Activated gamma-delta T cell treated with Interleukin-2 at 50 U/mL for 16 hours (primary cell): ENCODE measurements at places on chromosomes 3 and 15.
A peak's percentile ranks its signal among the peaks of the same experiment; 100 is the strongest.

DNA sequence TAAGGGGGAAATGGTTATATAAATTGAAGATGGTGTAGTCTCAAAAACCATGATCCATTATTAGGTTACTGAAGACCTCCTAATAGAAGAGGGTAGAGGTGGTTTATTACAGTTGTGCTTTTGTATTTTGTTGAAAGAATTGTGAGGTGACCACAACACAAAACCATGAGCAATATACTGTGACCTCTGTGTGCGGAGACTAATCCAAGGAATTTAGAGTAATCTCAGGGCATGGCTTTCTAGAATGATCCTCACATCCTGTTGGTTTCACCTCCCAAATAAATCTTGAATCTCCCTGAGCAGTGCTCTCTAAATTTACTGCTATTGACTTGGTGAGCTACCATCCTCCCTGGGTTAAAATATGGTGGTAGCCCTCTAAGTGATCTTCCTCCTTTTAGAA is 52.3 kb downstream of the PTPRG start:
- no peak for DNase-seq

DNA sequence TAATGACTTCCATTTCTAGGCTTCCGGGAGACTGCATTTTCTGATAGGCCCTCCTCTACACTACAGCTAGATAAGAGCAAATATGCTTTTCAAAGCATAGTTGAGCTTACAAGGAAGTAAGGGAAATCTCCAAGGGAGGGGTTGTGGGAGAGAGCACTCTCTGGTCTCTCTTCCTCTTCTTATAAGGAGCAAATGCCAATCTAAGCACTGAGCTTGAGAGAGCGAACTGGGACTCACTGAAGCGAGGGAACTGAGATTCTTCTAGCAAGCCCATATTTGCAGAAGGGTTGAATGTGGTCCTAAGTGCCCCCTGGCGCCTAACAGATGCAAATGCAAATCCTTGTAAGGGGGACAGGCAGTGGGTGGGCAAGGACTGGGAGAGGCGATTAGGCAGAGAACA is 164.8 kb downstream of the ERC2 start:
- no peak for DNase-seq

DNA sequence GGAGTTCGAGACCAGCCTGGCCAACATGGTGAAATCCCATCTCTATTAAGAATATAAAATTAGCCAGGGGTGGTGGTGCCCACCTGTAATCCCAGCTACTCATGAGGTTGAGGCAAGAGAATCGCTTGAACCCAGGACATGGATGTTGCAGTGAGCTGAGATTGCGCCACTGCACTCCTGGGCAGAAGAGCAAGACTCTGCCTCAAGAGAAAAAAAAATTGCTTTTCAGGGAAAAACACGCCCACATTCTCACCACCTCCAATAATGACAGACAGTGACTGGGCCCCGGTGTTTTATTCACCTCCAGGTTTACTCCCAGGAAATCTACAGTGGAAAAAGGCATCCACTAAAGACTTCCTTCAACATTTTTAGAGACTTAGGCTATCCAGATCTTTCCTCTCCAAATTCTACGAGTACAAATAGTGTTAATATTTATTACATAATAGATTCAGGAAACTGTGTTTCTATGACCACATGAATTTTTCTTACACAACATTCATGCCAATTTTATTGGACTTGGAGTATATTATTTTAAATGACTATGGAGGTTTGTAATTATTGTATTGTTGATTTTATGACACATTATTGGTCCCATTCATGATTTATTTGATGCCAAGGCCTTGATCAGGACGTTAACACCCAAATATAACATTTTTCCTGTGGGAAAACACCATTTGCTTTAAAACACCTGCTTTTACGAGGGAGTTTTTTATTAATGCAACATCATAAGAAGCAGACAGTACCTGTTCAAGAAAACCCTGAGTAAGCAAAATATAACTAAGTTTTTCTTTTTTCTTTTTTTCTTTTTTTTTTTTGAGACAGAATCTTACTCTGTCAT is 26.6 kb downstream of the IGF2BP2 start:
- DNase-seq = no peak

- DNase-seq = no peak
These were observed 438 bp downstream of the SHOX2 start for GRCh38 chr3:158105710-158106253.

DNA sequence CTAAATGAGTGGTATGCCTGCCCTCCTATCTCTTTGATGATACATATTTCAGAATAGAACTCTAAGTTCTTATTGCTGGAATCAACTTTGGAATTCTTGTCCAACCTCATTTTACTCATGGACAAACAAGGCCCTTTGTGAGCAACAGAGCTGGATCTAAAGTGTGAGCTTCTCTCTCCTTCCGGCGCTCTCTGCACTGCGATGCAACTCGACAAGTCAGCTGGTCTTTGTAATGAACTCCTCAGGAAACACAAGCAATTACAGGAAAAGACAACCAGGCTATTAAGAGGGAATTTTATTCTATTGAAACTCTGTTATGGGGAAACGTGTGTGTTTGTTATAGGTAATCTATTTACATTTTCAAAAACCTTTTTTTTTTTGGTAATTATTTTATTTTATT is 20.3 kb upstream of the NRROS start:
- DNase-seq = no peak

DNA sequence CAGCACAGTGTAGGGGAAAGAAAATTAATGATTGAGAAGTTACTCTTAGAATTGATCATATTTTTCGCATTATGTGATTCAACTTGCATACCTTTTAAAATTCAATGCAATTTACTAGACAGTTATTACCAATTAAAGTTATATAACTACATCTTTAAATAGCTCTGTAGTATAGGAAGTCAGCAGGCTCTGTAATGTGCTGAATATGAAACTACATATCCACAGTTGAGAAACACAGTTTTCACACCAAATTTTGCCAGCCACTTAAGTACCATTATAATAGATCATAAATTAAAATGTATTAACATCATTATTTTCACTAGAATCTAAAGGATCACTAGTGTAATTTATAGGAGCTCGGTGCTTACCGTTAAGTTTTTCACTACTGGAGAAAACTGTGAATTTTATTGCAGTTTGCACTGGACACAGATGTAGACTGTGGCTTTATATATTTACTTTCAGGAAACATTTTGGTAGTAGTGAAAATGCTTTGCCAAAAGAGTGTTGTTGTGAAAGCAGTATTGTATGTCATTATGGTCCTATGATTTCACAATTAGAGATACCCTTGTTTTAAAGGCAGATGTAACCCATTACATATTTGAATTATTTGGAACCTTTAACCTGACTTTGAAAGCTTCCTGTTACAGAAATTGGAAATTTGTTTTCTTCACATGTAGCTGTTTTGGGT is 113.6 kb downstream of the PLCL2 start:
- DNase-seq = no peak

DNA sequence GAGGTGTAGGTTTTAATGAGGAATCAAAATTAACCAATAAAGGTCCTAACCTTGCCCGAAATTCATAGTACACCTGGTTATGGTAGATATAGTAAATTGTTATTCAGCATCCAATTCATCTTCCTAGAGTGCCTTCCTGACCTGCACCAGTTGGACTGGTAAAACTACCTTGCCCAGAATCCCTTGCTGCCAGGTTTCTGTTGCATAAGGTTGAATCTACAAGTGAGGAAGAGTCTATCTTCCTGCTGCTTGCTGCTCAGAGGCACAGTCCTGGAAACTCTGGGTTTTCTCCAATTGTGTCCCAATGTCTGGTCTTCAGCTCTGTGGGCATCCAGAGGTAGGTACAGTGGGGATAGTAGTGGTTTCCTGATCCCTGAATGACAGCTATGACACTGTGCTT is 17.3 kb downstream of the CCDC54 start:
- DNase-seq = no peak

DNA sequence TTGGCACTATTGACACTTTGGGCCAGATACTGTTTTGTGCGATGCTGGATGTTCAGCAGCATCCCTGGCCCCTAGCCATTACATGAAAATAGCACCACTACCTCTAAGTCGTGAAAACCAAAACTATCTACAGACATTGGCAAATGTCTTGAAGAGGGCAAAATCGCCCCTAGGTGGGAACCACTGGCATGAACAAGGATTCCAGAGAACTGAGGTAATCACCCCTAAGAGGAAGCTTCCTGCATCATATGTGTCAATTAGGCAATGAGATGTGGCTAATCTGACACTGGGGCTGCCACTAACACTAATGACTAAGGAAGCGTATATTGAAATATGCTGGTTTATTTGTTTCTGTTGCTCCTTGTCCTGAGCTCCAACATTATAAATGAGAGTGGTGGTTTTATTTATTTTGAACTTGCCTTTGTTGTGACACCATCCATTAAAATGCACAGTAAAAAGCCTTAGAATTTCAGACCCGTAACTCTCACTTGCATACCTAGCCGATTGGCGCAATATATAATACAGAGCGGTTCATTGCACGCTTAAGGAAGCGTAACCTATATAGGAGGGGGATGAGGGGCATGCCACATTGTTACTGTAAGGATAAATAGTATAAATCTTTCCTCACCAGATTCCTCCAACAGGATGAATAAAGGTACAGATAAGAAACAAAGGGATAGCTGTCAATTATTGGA is 299.8 kb upstream of the CNTN4 start:
- DNase-seq = no peak

- DNase-seq = no peak
These were observed 696.9 kb downstream of the ZNF385D start for GRCh38 chr3:21054064-21054463.

GRCh38 chr3:45950686-45951600 is 7.7 kb downstream of the CXCR6 start:
- peak; percentile 63 for DNase-seq

GRCh38 chr3:31142543-31142942 is 248.1 kb upstream of the GADL1 start:
- DNase-seq = no peak

DNA sequence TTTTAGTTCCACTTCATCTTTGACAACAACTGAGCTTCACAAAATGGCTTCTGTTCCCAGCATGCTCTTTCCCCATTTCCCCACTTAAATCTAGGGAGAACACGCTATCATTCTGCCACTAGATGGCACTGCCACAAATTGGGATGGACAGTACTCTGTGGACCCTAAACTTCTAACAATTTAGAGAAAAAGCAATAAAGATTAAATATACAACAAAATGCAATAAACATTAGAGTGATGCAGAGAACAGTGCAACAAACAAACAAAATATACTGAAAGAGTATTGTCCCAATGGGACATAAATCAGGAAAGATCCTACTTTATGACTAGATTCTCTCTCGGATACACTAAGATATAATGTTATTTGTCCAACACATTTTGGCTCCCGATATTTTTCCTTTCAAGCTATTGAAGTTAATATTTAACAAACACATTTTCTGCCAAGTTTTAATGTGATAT is 169.7 kb upstream of the TMCO5A start:
- peak; percentile 7 for DNase-seq

DNA sequence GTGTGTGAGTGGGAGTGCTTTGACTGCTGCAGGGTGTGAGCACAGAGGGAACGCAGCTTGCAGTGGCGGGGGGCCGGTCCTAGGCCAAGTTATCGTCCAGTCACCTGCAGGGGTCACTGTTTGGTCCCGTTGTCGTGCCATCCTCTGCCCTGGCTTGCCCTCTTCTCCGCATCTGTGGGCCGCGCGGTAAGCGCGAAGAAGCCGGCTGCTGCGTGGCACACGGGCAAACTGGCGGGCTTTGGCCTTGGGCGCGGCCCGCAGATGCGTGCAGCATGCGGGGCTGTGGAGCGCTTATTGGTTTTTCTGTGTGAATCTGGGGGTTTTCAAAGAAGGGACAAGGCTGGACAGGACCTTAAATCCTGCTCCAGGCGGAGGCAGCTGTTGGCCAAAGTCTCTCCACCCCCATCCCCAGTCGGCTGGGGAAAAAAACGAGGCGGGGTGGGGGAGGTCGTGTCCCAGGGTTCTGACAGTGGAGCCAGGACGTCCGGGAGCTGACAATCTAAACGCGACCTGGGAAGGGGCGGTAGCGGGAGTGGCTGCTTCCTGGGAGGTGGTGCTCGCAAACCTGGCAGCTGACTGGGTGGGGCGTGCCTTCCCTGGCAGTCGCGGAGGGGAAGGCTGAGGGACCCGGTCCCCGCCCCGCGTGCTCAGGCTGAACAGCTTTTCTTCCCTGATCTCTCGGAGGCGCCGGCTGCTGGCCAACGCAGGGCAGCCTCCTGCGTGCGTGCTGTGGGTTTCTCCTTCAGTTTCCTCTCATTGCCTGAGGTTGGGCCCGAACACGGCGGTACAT is 39.7 kb upstream of the VEPH1 start:
- no peak for DNase-seq

DNA sequence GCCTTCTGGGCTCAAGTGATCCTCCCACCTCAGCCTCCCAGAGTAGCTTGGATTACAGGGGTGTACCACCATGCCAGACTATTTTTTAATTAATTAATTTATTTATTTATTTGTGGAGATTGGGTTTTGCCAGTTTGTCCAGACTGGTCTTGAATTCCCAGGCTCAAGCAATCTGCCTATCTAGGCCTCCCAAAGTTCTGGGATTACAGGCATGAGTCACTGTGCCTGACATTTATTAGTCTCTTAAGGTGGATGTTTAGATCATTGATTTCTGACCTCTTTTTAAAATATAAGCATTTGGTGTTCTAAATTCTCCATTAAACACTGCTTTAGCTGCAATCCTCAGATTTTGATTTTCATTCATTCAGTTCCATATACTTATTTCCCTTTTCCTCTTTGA is 15.6 kb downstream of the FBXW12 start:
- no peak for DNase-seq

- no peak for DNase-seq
These were observed 80.6 kb downstream of the PCOLCE2 start for GRCh38 chr3:142808103-142808917.

- no peak for DNase-seq
These were observed 90.7 kb downstream of the TMEM266 start for GRCh38 chr15:76150513-76150912.

DNA sequence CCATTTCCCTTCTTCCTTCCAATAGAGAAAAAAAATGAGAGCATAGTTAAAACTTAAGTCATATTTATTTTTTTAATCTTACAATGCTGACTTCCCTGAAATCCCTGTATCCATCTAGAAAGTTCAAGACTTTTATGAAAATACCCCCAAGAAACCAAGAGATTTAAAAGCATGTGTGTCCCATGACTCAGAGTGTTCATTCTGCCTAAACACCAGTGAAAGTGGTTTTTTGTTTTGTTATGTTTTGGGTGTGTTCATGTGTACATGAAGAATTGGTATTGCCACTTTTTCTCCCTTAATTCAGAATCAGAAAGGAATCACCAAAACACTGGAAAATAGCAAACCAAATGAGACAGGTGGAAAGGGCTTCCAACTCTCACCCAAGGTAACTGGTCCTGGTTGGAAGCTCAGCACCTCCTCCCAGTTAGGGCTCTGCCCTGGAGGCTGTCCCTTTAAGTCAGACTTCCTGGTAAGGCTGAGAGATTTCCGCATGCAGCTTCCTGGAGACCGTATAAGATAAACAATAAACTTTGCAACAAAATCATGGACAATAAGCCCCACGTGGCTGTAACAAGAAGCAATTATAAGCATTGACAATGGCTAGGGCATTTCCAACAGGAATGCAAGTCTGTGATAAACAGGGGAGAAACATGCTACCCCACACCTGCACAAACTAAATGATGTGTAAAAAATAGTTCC is 121.9 kb upstream of the ARHGEF3 start:
- DNase-seq = peak; percentile 35

DNA sequence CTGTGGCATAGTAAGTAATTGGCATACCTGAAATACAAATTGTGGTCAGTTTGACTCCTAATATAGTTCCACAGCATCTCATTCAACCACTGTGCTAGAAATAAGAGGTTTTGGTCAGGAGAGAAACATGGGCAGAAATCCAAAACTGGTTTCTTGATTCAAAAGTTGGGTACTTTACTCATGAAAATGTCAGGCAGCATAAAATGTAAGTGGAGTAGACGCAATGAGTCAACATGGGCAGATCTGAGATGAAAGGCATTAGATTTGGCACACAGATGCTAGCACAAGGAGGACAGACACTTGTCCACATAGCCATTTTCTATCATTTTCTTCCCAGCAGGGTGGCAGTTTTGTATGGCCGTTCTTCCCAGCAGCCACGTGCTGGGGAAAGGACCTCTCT is 255.8 kb upstream of the CDIN1 start:
- no peak for DNase-seq
